Pons (tissue), 1 donor: ENCODE measurements at places on chromosomes 11 and 22.

GRCh38 chr11:72621008-72621610 lies 53.1 kb downstream of the PDE2A start:
- DNase-seq: no peak

- no peak for DNase-seq
These were observed 52.9 kb upstream of the AMOTL1 start for GRCh38 chr11:94715225-94715624.

DNA sequence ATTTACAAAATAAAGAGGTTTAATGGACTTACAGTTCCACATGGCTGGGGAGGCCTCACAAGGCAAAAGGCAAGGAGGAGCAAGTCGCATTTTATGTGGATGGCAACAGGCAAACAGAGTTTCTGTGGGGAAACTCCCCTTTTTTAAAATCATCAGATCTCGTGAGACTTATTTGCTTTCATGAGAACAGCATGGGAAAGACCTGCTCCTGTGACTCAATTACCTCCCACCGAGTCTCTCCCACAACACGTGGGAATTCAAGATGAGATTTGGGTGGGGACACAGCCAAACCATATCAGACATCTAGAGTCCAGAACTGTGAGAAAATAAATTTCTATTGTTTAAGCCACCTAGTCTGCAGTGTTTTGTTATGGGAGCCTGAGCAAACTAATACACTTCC lies 80.8 kb downstream of the ME3 start:
- no peak for DNase-seq

GRCh38 chr11:59556917-59557348 lies 45.6 kb downstream of the OR4D9 start:
- peak; percentile 50 for DNase-seq

DNA sequence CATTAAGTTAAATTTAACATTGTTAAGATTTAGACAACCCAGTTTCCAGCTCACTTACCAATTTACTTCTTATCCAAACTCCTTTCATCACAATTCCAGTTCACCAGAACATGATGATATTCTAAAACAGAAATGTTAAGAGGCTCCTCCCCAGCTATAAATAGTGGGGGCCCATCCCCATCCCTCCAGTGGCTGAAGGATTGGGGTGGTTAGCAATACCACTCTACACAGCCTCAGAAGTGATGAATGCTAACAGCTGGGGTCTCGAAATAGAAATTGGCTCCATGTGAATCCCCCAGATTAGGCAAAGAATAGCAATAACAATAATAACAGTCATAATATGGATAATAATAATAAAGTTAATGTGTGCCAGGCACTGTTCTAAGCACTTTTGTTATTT lies 97.9 kb upstream of the NCAM1 start:
- no peak for DNase-seq

DNA sequence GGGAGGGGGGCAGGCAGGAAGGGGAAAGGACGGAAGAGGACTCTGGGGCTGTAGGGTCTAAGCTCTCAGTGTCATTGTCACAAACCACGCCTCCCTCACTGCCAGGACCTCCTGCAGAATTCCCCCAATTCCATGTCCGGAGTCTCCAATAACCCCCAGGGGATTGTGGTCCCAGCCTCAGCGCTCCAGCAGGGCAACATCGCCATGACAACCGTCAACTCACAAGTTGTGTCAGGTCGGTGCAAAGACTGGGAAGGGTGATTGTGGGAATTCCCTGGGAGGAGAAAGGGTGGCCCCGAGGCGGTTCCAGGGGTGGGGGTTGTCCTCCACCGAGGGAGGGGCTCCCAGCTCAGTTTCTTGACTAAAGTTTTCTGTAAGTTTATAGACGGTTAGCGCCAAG lies 86.0 kb downstream of the FEZ1 start:
- DNase-seq: no peak

- no peak for DNase-seq
These were observed at the start of gene LDHAL6A for GRCh38 chr11:18455686-18456372. Gene LDHAL6A (plus strand): TSS chr11:18455856. CDS start chr11:18456681, 825 bp downstream.

DNA sequence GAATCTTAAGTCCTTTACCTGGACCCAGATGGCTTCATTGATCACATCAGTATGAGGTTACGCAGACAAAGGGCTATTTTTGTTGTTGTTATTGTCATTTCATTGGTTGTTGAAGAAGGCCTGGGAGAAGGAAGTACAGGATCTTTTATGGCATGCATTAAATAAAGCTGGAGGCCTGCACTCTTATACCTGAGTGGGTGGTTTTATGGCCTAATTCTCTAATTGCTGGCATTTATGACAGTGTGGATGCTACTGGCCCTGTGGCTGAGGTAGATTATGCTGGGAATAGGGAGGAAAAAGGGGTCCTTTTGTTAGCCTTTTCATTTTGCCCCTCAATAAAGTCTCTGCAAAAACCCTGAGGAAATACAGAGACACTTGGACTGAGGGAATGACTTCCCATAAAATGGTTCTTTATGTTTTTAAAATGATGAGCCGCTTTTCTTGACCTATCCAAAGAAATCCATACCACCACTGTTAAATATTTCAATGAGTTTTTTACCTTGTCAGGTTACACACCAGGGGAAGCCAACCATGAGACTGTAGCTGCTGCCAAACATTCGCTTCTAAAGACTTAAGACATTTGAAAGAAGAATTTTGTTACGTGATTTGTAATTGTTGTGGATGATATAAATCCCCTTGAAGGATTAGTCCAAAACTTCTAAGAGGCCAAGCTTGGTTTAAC lies 6.8 kb downstream of the KMT2A start:
- no peak for DNase-seq

DNA sequence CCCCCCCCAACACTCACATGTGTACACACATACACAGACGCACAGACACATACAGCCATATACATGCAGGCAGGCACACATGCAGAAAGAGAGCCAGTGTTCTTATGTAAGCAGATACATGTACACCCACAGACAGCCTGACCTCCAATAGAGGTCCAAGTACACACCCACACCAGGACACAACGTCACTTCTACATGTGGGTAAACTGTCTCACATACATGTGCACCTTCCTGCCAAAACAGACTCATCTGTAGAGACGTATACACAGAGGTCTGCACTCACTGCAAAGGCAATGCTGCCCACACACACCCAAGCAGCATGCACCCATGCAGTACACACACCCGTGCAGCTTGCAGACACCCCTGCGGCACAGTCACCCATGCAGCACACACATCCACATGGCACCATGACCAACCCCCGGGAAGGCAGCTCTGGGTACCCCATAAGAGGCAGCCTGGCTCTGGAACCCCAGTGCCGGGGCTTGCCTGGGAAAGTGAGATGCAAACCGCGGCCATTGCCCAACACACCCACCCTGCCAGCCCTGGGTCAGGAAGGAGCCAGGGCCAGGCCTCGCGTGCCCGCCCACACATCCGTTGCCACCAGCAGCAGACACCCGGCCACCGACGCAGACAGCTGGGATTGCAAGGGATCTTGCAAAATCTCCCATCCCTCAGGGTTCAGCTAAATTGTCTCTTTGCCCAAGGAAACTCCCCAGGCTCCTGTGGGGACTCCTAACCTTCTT lies 10.1 kb downstream of the CASTOR1 start:
- peak; percentile 26 for DNase-seq

DNA sequence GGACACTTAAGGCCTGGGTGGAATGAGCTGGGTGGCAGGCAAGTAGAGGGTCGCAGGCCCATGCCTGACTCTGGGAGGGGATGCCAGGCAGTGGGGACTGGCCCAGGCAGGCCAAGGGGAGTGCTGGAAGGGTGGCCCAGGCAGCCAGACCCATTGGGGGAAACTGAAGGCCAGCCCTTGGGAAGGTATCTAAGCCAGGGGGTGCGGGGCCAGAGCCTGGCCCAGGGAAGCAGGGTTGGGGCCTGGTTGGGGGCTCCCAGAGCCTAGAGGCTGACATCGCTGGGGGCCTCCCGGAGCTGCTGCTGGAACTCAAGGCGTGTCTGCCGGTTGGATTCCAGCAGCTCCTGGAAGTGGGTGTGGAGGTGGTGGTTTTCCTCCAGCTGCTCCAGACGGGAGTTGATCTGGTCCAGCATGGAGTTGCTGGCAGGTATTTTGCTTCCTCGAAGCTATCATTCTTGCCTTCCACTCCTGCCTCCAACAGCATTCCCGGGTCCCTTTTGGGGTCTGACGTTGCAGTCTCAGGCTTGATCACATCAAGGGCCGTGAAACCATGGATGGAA lies 35.3 kb upstream of the XBP1 start:
- no peak for DNase-seq

- no peak for DNase-seq
These were observed 10.7 kb downstream of the SAA4 start for GRCh38 chr11:18225913-18226312.

DNA sequence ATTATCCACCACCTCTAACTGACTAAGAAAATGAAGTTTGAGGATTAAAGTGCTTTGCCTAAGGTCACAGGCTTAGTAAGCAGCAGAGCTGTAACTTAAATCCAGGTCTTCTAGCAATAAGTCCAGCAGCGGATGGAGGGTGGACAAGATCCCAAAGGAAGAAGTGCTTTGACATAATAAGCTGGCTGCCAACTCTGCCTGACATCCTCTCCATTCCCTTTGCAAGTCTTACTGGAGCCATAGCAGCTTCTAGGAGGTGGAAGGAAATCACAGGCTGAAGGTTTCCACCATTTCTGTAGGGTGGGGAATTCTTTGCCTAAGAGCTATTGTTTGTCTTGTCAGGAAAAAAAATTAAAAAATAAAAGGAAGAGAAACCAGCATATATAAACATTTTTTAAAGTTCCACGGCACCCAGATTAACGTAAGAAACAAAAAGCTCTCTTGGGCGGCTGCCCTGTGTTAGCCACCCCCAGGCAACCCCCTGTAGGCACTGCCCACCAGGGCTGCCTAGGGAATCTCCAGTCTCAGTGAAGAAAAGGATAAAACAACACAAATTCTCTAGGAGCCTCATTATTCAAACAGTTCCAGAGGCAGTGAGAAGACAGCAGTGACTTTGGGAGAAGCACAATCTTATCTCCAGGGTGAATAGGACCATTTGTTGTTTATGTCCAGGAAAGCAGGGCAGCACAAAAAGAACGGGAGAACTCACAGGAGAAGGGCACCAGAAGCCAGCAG lies 380.8 kb upstream of the CADM1 start:
- DNase-seq: no peak

- peak; percentile 54 for DNase-seq
These were observed 29.7 kb upstream of the PICK1 start for GRCh38 chr22:38027487-38027886.

DNA sequence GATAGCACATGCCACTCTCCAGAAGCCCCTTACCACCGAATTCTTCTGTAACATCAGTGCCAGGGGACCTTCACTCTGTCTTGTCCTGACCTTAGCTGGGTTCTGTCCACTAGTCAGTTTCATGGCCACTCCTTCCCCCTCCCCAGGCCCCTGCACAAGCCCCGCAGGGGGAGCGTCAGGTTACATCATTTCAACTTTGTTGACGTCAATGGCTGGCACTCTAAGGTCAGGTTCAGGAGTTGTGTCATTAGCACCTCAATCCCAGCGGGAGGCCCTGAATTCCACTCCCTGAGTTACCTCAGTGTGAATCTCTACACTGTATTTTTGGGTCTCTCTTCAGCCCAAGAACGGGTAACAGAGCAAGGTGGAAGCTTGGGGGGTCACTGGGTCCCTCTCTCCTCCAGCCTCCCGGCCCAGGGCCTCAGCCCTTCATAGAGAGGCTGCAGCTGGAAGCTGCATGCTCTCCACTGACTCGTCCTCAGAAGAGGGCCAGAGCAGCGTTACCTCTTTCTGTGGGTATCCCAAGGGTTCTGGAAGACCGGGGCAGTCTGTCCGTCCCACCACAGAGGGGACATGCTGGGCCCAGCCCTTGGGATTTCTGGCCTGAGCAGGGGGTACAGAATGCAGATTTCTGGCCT lies 10.3 kb downstream of the USH1C start:
- DNase-seq: no peak

- no peak for DNase-seq
These were observed 6.5 kb upstream of the ST3GAL4 start for GRCh38 chr11:126348806-126349582.

GRCh38 chr11:20070459-20070858 lies 89.8 kb downstream of the DBX1 start:
- DNase-seq: peak; percentile 45

- DNase-seq: no peak
These were observed 80.4 kb upstream of the EED start for GRCh38 chr11:86164106-86164505.

DNA sequence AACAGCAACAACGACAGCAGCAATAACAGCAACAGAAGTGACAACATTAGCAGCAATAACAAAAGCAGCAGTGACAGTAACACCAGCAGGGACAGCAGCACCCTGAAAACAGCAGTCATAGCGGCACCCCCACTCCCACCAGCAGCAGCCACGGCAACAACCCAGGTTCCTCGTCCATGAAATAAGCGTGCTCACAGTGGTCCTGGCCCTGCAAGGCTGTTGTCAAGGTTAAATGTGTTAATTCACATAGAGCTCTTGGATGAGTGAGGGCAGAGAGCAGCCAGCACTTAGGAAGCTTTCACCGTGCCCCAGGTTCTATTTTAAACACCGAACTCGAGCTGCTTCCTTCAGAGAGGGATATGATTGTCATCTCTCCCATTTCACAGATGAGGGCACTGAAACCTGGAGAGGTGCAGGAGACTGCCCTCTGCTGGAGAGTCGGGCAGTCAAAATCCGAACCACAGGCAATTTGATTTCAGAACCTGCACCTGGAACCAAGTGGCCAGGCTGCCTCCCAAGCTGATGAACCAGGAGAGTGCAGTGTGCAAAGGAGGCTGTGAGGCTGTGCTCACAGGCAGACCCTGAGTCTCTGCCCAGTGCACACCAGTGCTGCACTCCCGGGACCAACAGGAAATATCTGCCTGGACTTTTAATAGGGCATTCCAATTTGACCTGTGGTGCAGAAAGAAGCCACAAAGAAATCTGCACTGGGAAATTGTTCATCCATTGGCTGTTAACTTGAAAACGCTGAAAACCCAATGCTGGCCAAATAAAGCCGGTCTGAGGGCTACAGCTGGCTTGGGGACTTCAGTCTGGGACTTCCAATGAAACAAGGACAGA lies 22.9 kb upstream of the FGF3 start:
- no peak for DNase-seq

GRCh38 chr11:78733031-78733430 lies 158.4 kb upstream of the NARS2 start:
- DNase-seq: peak; percentile 19

GRCh38 chr11:124756033-124756752 lies 4.1 kb upstream of the VSIG2 start:
- no peak for DNase-seq

GRCh38 chr11:72786305-72787215 lies 7.3 kb downstream of the STARD10 start:
- DNase-seq: no peak

DNA sequence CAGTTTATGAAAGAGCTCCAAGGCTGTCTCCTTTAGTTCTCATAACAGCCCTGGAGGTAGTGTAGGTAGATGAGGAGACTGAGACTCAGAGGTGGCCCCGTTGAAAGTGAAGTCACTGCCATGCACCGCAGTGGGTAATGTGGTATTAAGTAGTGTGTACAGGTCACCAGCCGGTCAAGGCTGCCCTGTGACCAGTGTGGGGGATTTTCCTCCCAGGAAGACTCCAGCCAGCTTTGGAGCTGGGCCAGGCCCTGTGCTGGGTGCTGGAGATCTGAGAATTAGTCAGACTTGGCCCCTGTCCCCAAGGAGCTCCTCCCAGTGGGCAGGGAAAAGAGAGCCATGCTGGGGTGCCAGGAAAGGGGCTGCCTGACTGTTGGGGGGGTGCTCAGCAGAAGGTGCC lies 5.3 kb downstream of the OMP start:
- no peak for DNase-seq
